Hippocampal formation (tissue), 2 donors: ENCODE measurements at places on chromosomes 2 and 18.

DNA sequence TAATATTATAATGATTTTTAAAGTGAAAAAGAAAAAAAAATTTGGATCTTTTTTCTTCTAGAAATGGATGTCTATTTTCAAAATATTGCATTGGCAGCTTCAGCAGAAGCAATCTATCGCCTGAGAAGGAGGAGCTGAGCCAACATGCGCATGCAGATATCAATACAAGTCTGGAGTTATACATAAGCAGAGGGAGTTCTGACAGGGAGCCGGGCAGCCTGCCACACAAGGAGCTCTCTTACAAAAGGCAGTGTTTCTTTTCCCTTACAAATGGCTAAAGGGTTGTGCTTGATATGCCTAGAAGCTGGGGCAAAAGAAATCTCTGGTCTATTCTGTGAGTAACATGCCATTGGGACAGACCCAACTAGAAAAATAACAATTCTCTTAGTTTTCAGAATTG lies 291.9 kb upstream of the TRIB2 start:
- DNase-seq: peak; percentile 13

GRCh38 chr18:28984731-28985130 lies 807.8 kb upstream of the CDH2 start:
- DNase-seq: no peak

- DNase-seq: no peak
These were observed 12.9 kb downstream of the TMEM247 start for GRCh38 chr2:46492301-46492700.

- DNase-seq: no peak
These were observed 43.0 kb upstream of the FZD5 start for GRCh38 chr2:207812726-207813080.

DNA sequence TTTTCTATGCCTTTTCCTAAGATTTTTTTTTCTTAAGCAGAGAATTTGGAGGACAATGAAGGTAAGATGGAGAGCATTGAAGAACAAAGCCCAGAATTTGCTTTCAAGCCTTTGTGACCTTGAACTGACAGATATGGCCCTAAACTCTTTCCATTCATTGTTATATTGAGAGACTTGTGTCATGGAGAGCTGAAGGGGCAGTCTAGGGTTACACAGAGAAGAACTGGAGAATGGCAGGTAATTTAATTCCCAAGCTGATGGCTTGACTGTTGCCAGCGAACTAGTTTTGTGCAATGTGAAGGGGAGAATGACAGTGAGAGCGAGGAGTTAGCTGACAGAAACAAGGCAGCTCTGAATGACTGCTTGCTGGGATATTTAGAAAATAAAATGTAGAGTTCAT lies 1344.2 kb downstream of the LRP1B start:
- DNase-seq: no peak

GRCh38 chr2:61948661-61949457 lies 43.4 kb downstream of the COMMD1 start:
- no peak for DNase-seq

GRCh38 chr2:207467716-207468347 lies 61.9 kb upstream of the CREB1 start:
- no peak for DNase-seq

DNA sequence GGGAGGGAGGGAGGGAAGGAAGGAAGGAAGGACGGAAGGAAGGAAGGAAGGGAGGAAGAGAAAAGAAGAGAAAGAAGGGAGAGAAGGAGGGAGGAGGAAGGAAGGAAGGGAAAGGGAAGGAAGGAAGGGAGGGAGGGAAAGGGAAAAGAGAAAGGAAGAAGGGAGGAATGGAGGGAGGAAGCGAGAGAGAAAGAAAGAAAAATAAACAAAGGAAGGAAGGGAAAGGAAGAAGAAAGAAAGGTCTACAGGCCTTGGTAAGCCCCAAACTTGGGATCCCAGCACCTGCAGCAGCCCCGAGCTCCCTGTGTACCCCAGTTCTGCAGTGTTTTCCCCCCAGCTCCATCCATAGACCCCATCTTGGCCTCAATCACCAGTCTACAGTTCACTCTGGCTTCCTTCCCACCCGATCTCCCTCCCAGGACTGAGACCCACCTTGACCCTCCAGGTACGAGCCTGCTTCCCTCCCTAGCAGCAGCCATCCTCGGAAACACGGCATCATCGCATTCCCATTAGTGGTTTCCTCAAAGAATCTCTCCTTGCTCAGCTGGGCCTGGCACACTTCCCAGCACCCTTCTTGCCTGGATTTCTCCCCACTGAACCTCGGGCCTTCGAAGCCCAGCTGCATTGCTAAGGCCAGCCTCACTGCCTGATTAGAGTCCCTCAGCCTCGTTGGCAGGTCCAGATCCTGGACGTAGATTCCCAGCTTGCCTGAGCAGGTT lies 46.1 kb upstream of the SH3BP4 start:
- DNase-seq: no peak

- DNase-seq: no peak
These were observed 8.4 kb downstream of the APOB start for GRCh38 chr2:21035282-21035973.

- no peak for DNase-seq
These were observed 42.6 kb upstream of the RNF152 start for GRCh38 chr18:61935362-61935761.

DNA sequence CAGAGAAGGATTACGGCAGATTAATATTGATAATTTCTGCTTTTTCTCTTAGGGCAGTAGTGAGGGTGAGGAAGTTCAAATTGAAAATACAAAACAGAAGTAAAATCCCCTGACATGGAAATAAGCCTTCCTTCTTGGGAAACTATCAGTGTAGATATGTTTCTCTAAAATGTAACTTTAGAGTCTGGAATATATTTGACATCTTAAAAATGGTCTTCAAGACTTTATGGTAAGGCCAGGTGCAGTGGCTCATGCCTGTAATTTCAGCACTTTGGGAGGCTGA lies 33.0 kb downstream of the INPP5D start:
- no peak for DNase-seq

DNA sequence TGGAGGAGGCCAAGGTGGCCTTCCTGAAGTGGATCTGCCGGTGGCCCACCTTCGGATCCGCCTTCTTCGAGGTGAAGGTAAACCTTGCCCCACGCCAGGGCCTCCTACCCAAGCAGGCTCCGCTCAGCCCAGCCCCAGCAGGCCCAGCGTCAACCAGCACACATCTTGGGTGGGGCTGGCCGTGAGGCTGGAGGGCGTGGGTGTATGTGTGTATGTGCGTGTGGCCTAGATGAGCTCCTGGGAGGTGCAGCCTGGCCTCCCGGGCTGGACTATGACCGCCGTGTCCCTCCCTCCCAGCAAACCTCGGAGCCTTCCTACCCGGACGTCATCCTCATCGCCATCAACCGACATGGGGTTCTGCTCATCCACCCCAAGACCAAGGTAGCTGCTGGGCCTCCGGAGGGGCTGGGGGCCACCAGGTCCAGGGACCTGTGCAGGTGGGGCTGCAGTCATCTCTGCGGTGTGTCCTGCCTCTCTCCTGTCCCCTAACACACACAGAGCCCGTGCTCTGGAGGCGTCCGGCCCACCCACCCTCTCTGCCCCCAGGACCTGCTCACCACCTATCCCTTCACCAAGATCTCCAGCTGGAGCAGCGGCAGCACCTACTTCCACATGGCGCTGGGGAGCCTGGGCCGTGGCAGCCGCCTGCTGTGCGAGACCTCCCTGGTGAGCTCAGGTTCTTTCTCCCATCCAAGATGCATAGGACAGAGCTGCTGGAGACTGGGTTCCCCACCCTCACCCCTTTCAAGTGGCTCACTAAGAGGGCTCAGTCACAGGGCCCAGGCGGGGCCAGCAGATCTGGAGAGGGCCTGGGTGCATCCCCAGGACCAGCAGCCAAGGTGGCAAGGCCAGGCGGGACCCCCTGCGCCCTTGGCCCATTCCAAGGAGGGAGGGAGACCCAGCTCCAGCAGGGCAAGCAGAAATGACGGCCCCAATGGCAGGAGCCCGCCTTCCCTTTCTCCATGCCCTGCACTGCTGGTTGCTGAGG lies 9.4 kb upstream of the GPR17 start:
- no peak for DNase-seq

DNA sequence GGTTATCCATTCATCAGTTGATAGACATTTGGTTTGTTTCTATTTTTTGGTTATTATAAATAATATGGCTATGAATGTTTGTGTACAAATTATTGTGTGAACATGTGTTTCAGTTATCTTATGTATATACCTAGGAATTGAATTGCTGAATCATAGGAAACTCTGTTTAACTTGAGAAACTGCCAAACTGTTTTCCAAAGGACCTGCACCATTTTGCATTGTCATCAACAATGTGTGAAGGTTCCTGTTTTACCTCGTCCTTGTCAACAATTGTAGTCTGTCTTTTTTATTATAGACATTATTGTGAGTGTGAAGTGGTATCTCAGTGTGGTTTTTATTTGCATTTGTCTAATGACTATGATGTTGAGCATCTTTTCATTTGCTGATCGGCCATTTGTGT lies 17.1 kb downstream of the PDK1 start:
- no peak for DNase-seq

DNA sequence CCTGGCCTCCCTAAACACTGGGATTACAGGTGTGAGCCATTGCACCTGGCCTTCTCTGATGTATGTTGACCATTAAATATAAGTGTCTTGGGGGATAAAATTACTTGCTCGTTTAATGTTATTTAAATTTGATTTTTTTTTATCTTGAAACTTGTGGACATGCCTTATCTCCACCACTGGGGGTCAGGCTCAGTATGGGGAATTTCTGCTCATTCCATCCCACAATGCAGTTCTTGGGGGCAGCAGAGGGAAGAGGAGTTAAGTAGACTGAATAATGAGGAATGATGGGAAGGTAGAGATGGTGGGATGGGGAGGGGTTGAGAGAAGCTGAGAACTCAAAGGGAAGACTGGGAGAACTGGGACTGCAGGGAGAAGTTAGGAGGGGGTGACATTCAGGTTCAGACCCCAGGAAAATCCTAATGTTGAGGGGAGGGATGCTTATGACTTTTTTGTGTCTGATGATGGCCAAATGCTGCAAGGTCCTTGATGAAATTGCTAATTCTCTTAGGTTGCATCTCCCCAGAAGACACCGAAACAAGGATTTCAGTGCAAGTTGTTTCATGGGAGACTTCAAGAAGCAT lies 174.2 kb downstream of the MIB1 start:
- DNase-seq: peak; percentile 0

DNA sequence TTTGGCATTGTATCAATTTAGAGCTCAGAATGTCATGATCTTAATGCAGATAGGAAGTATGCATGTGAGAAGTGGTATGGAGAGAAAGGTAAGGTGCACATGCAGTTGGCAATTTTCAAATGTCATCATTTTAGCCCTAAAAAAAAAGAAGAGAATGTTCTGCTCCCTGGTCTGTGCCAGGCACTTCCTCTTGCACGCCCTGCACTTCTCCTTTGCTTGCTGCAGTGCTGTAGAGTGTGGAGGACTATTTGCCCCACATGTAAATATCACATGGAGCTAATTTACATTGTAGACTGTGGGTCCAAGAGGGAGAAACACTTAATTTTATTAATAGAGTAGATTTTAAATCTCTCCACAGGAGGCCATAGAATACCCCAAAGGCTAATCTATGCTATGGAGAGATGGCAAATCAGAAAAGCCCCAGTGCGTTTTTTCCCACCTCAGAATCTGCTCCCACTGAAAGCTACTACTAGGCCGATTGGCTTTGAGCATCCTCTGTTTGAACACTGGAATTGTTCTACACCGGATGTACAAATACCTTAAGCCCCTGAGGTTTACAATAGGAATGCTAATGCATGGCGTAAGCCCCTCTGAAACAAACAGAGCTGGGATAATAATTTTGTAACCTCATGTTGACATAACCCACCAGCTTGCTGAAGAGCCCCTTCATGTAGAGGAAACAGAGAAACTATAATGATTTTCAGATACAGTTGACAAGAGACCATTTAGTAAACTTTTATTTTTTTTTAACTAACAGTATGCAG lies 137.2 kb upstream of the KLHL14 start:
- no peak for DNase-seq

DNA sequence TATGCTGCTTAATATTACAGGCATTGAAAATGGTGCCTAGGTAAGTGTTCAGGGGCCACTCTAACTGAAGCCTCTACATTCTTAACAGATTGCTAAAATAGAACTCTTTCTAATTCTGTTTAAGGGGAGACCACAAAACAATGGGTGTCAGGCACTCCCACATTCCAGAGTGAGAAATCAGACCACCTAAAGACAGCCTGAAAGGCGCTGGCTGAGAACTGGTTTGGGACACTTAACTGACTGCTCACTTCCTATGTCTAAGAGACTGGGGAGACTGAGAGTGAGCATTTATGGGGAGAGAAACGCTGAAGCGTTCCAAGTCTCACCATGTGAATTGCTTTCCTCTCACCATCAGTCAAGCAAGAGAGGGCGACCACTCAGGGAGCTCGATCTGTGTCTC lies 108.8 kb upstream of the ITGB6 start:
- no peak for DNase-seq

DNA sequence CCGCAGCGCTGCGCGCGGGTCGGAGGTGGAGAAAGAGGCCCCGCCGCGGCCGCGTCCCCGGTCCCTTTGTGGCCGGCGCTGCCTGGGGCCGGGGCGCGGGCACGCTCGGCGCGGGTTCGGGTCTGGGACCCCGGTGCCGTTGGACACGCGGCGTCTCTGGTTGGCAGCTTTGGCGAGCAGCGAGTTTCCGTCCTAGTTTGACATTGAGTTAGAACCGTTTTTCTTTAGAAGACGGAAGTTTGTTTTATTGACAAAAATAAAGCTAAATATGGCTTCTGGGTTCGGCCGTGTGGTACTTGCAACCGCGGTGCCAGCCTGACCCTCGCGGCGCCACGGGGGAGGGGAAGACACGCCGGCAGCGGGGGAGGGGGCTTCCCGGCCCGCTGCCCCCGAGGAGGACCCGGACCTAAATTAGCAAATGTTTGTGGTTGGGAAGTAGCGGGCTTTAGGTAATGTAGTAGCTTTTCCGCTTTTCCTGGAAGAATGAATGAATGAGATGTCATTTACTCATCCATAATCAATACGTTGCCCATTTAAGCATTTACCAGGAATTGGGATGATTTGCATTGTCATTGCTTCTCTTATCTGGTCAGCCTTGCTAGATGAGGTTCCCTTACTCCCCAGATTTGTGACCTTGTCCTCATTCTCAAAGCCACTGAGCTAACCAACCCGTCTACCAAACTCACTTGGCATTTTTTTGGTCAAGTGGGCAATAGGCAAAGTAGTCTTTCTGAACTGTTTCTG lies 530 bp downstream of the GALNT1 start:
- no peak for DNase-seq

- DNase-seq: no peak
These were observed 3.8 kb upstream of the SIGLEC15 start for GRCh38 chr18:45821711-45822110.
